Activated CD8-positive, alpha-beta memory T cell treated with anti-CD3 and anti-CD28 coated beads, Interleukin-2, amount 10 ng/mL, durations not matched to agents 7 days and 5 days (primary cell): ENCODE measurements at places on chromosomes 11 and 22. TPM values are rescaled to one million over a fixed set of nuclear protein-coding genes. Genes with fewer than 3 reads are reported as not detected.

- no peak overlapping the region for H3K27ac ChIP-seq
- no peaks in the 10 kb centered on the region for H3K36me3 ChIP-seq
- no peak overlapping the region for H3K4me3 ChIP-seq
- H3K4me1 ChIP-seq: no peaks in the 10 kb centered on the region
- no peak for DNase-seq
- H3K27me3 ChIP-seq: peaks cover 11% of the 10 kb centered on the region
Observed at GRCh38 chr11:126634963-126635362, 279.5 kb downstream of the ST3GAL4 start.

- H3K27me3 ChIP-seq: no peaks in the 10 kb centered on the region
- H3K27ac ChIP-seq: no peak overlapping the region
- no peaks in the 10 kb centered on the region for H3K36me3 ChIP-seq
- peaks cover 2% of the 10 kb centered on the region for H3K4me1 ChIP-seq
- H3K4me3 ChIP-seq: no peak overlapping the region
Observed at GRCh38 chr22:46085828-46086576, 64.3 kb upstream of the PPARA start.

GRCh38 chr11:73163638-73164174, 21.6 kb upstream of the FCHSD2 start:
- no peak for DNase-seq
- H3K27ac ChIP-seq: no peak overlapping the region
- no peak overlapping the region for H3K4me3 ChIP-seq

- H3K27me3 ChIP-seq: peaks cover 2% of the 10 kb centered on the region
- H3K4me3 ChIP-seq: no peak overlapping the region
- H3K4me1 ChIP-seq: peaks cover 23% of the 10 kb centered on the region
- no peak for DNase-seq
- no peaks in the 10 kb centered on the region for H3K36me3 ChIP-seq
- no peak overlapping the region for H3K27ac ChIP-seq
Observed at GRCh38 chr11:34208266-34209135, 103.1 kb downstream of the NAT10 start.

- peaks cover 14% of the 10 kb centered on the region for H3K27me3 ChIP-seq
- no peaks in the 10 kb centered on the region for H3K36me3 ChIP-seq
- H3K27ac ChIP-seq: no peak overlapping the region
Observed at GRCh38 chr11:110828086-110828485, 115.8 kb upstream of the ARHGAP20 start.

DNA sequence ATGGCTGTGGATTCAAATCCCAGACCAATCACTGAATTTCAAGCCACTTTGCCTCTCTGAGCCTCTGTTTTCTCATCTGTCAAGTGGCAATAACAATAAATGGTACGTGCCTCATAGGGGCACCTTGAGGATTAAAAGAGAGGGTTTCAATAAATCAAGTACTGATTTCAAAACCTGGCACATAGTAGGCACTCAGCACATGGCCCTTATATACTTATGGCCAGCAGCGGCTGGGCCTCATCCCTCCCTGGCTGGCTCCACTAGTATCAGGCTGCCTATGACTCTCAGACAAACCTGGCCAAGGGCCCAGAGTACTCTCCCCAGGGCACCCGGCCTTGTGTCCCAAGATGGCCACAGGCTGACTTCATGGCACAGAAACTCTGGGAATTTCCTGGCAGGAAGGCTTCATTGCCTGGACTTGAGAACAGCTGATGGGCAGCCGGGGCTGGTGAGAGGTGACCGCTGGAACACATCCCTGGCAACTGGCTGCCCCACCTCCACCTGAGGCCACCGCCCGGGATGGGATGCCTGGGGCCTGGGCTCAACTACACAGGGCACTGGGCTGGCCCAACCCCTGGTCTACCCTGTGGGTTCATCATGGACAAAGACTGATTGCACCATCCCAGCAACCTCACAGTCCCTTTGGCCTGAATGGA, 3.4 kb downstream of the FADS3 start:
- no peak overlapping the region for H3K4me3 ChIP-seq
- no peak overlapping the region for H3K27ac ChIP-seq
- peaks cover 3% of the 10 kb centered on the region for H3K4me1 ChIP-seq
- no peaks in the 10 kb centered on the region for H3K36me3 ChIP-seq
- no peak for DNase-seq
- H3K27me3 ChIP-seq: peaks cover 9% of the 10 kb centered on the region

- no peak overlapping the region for H3K27ac ChIP-seq
- no peaks in the 10 kb centered on the region for H3K36me3 ChIP-seq
- H3K4me3 ChIP-seq: no peak overlapping the region
- no peaks in the 10 kb centered on the region for H3K4me1 ChIP-seq
Observed at GRCh38 chr11:60792521-60792920, 7.4 kb downstream of the MS4A10 start.

DNA sequence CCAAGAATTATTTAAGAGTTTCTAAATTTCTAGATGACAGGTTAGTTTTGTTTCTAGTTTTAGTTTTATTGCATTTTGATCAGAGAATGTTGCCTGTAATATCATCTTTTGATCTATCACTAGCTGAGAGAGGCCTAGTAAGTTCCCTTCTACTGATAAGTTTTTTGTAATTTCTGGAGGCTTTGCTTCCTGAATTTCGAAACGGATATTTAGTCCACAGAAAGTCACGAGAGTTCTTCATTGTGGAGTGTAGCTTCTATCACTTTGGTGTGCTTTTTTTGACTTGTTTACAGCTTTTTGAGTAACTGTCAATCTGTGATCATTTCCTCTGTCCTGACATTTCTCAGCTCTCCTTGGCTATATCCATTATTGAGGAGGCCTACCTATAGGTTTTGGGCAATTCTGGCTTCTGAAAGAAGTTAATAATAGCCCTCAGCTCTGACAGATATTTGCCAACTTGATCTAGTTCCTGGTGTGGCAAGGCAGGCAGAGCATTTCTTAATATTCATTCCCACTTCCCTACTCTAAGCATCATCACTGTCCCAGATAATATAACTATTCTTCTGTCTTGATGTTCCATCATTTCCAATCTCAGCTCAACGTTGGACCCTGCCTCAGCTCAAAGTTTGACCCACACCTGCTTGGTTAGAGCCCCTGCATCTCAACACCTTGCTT, 171.3 kb downstream of the BLID start:
- DNase-seq: no peak
- H3K36me3 ChIP-seq: no peaks in the 10 kb centered on the region
- no peak overlapping the region for H3K27ac ChIP-seq
- no peaks in the 10 kb centered on the region for H3K4me1 ChIP-seq
- H3K4me3 ChIP-seq: no peak overlapping the region

DNA sequence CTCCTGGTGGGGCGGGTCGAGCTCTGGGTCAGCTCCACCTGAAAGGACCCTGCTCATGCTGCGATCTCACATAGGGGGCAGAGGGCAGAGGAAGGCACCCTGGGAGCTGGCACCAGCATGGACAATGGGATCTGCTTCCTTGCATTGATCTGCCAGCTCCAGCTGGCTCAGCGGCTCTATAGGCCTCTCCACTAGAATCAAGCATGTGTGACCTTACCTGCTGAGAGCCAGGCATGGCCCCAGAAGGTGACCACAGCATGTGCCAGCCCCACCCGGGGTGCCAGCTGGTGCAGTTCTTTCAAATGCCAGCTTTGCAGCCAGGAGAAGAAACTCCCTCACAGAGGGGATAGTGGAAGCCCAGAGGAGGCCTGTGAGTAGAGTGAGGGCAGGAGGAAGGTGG, 22.0 kb upstream of the KLHL35 start:
- no peak for DNase-seq
- H3K4me3 ChIP-seq: no peak overlapping the region
- H3K4me1 ChIP-seq: no peaks in the 10 kb centered on the region
- H3K36me3 ChIP-seq: no peaks in the 10 kb centered on the region
- peaks cover 2% of the 10 kb centered on the region for H3K27me3 ChIP-seq
- H3K27ac ChIP-seq: no peak overlapping the region

GRCh38 chr22:45201678-45202332, 38.1 kb downstream of the NUP50 start:
- no peak for DNase-seq
- no peaks in the 10 kb centered on the region for H3K4me1 ChIP-seq
- no peak overlapping the region for H3K27ac ChIP-seq

GRCh38 chr11:15276621-15277020, 161.9 kb downstream of the INSC start:
- H3K27me3 ChIP-seq: peaks cover 20% of the 10 kb centered on the region
- no peaks in the 10 kb centered on the region for H3K4me1 ChIP-seq
- H3K4me3 ChIP-seq: no peak overlapping the region
- DNase-seq: no peak
- H3K27ac ChIP-seq: no peak overlapping the region

DNA sequence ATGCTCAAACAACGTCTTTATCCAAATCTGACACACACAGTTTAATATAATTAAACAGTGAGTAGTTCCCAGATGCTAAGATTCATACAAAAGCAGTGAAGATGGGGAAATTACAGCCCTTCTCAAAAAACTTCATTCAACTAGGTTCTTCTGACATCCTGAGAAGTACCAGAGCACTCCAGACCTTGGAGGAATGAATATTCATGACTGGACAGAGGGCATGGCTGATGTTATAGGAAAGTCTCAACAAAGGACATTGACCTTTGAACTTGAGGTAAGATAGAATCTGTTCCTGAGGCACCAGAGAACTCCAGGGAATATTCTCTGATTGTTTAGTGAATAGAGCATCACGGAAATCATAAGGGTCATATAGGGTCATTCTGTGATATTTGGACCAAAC, 106.4 kb upstream of the SLC5A12 start:
- no peaks in the 10 kb centered on the region for H3K4me1 ChIP-seq
- no peaks in the 10 kb centered on the region for H3K27me3 ChIP-seq
- DNase-seq: no peak
- H3K36me3 ChIP-seq: no peaks in the 10 kb centered on the region
- no peak overlapping the region for H3K27ac ChIP-seq

- H3K27me3 ChIP-seq: peaks cover 11% of the 10 kb centered on the region
- H3K4me1 ChIP-seq: no peaks in the 10 kb centered on the region
- no peak for DNase-seq
- no peaks in the 10 kb centered on the region for H3K36me3 ChIP-seq
- no peak overlapping the region for H3K27ac ChIP-seq
Observed at GRCh38 chr11:134398079-134398444, 14.0 kb downstream of the B3GAT1 start.

GRCh38 chr22:20034143-20034542, 13.2 kb downstream of the TANGO2 start:
- no peak overlapping the region for H3K27ac ChIP-seq
- no peak for DNase-seq
- H3K4me3 ChIP-seq: no peak overlapping the region
- H3K36me3 ChIP-seq: peaks cover 15% of the 10 kb centered on the region
- peaks cover 39% of the 10 kb centered on the region for H3K4me1 ChIP-seq

GRCh38 chr22:49960159-49961004, at the start of gene PIM3:
Gene PIM3, plus strand, starts transcription at chr22:49960772. Its CDS starts 176 bp downstream, at chr22:49960948.
- peak within 1 kb of the TSS; percentile 86 for H3K4me3 ChIP-seq
- peaks cover 23% of the 10 kb centered on the region for H3K36me3 ChIP-seq
- DNase-seq: peak; percentile 96
- no peaks in the 10 kb centered on the region for H3K27me3 ChIP-seq
- peak within 1 kb of the TSS; percentile 87 for H3K27ac ChIP-seq

DNA sequence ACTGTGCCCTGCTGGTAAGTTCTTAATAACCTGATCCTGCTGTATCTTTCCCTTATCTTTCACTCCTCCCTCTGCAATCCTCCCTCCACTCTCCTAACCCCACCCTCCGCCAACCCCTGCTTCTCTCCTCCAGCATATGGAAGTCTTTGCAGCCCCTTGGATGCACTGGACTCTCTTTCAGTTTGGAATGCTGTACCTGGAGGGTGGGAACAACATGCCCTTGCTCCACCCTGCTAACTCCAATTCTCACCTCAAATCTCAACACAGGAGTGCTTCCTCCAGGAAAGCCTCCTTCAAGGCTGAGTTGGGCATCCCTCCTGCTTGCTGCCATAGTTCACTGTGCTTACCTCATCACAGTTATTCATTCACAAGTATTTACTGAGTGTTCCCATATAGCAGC, 52.8 kb upstream of the LDLRAD3 start:
- H3K4me3 ChIP-seq: no peak overlapping the region
- no peak overlapping the region for H3K27ac ChIP-seq
- H3K36me3 ChIP-seq: no peaks in the 10 kb centered on the region
- peaks cover 9% of the 10 kb centered on the region for H3K27me3 ChIP-seq
- no peaks in the 10 kb centered on the region for H3K4me1 ChIP-seq

DNA sequence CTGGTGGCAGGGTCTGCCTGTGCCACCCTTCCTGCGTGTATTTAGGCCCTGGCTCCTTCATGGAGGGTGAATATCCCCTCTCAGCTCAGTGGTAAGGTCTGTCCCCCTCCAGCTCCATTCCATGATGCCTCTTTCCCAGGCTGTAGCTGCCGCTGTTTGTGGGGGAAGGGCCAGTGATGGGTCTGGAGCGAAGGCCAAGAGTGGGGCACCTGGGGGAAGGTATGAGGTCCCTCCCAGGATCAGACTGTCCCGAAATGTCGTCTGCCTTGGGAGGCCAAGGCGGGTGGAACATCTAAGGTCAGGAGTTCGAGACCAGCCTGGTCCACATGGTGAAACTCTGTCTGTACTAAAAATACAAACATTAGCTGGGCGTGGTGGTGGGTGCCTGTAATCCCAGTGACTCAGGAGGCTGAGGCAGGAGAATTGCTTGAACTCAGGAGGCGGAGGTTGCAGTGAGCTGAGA, 1.1 kb downstream of the CD151 start:
- DNase-seq: no peak
- no peaks in the 10 kb centered on the region for H3K36me3 ChIP-seq
- peaks cover 31% of the 10 kb centered on the region for H3K27me3 ChIP-seq
- H3K27ac ChIP-seq: no peak overlapping the region

DNA sequence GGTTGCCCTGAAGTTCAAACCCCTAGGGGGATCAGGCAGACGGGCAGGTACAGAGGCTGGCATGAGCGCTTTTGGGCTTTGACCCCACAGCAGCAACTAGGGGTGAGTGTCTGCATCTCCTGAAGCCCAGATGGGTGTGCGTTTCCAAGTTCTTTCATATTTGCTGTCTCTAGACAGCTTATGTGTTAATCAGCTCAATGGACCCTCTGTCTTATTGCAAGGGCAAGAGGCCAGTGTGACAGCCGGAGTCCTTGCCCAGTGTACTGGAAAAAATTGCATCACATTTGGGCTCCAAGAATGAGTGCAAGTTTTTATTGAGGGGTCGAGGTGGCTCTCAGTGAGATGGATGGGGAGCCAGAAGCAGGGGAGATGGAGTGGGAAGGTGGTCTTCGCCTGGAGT, 1863.7 kb upstream of the RAG2 start:
- no peaks in the 10 kb centered on the region for H3K36me3 ChIP-seq
- H3K4me3 ChIP-seq: no peak overlapping the region
- H3K27ac ChIP-seq: no peak overlapping the region
- H3K27me3 ChIP-seq: no peaks in the 10 kb centered on the region

DNA sequence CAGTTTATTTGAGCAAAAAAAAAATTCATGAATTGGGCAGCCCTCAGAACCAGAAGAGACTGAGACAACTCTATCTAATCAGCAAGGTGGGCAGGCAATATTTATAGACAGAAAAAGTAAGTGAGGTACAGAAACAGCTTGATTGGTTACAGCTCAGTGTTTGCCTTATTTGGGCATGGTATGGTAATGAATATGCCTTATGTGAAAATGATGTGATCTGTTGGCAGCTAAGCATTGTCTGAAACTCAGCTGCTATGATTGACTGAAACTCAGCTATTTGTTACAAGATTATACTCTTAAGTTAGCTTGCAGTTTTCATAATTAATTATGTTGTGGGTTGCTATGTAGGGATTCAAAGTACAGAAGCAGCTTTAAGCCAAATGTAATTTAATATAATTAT, 127.6 kb downstream of the CNTN5 start:
- no peak overlapping the region for H3K4me3 ChIP-seq
- no peaks in the 10 kb centered on the region for H3K36me3 ChIP-seq
- DNase-seq: no peak
- H3K27ac ChIP-seq: no peak overlapping the region
- H3K27me3 ChIP-seq: no peaks in the 10 kb centered on the region

The OR51B2 gene
- not detected for total RNA-seq

The NTM gene
- total RNA-seq: not detected

The GPHA2 gene
- not detected for total RNA-seq

The SERPING1 gene
- not detected for total RNA-seq

The POU2AF1 gene
- 7.4 TPM for total RNA-seq

The P2RY2 gene
- not detected for total RNA-seq

The UPK3A gene
- total RNA-seq: not detected

The OR52A1 gene
- not detected for total RNA-seq

The OR52I2 gene
- not detected for total RNA-seq

The TUBA8 gene
- total RNA-seq: 1.7 TPM
